ENCODE measurements at places on chromosomes 1 and 21.

- no peak overlapping the region for H3K27ac ChIP-seq
- H3K4me1 ChIP-seq = peaks cover 5% of the 10 kb centered on the region
- H3K27me3 ChIP-seq = no peaks in the 10 kb centered on the region
- no peaks in the 10 kb centered on the region for H3K36me3 ChIP-seq
Observed at GRCh38 chr1:44660176-44660575, 14.1 kb downstream of the TMEM53 start.

- H3K4me3 ChIP-seq = no peak overlapping the region
- H3K4me1 ChIP-seq = no peaks in the 10 kb centered on the region
- no peaks in the 10 kb centered on the region for H3K27me3 ChIP-seq
- no peaks in the 10 kb centered on the region for H3K36me3 ChIP-seq
Observed at GRCh38 chr1:169202791-169203665, 96.5 kb downstream of the ATP1B1 start.

DNA sequence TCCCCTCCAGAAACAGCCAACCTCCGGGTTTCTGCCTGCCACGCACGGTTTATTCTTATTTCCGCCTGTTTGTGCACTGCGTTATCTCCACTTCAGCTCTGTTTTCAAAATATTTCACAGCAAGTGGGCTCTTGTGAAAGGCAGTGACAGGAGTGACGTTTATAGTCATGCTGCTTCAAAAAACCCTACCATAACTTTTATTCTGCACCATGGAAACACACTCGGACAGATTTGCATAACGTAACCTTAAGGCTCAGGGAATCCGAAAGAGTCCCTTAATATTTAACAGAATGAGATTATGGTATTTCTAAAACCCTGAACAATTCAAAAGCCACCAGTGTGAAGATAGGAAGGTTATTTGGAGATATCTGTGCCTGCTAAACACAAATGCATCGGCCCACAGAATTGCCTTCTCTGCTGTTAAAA is 782 bp upstream of the SDE2 start:
- DNase-seq = no peak
- peaks cover 19% of the 10 kb centered on the region for H3K36me3 ChIP-seq
- H3K27ac ChIP-seq = peak overlapping the region; percentile 89
- H3K4me3 ChIP-seq = peak overlapping the region; percentile 78
- H3K27me3 ChIP-seq = no peaks in the 10 kb centered on the region

- peak overlapping the region; percentile 67 for H3K4me3 ChIP-seq
- DNase-seq = no peak
- H3K36me3 ChIP-seq = no peaks in the 10 kb centered on the region
- no peaks in the 10 kb centered on the region for H3K4me1 ChIP-seq
Observed at GRCh38 chr1:23177031-23177430, 8.4 kb upstream of the LUZP1 start.

DNA sequence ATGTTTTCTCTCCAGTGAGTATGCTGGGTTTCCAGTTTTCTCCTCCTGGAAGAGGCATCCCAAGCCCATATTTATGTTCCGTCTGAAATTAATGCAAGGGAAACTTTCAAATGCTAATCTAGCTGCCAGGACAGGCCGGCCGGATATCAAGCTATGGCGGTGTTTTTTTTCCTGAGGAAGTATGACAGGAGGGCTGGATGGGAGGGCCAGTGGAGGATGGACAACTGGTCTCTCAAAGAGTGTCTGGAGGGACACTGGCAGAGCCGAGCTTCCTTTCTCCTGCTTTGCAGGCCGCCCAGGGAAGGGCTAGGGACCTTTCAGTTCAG is 212.7 kb downstream of the TRABD2B start:
- no peak overlapping the region for H3K27ac ChIP-seq
- DNase-seq = no peak
- no peak overlapping the region for H3K4me3 ChIP-seq
- peaks cover 45% of the 10 kb centered on the region for H3K36me3 ChIP-seq
- H3K27me3 ChIP-seq = no peaks in the 10 kb centered on the region
- peaks cover 4% of the 10 kb centered on the region for H3K4me1 ChIP-seq

DNA sequence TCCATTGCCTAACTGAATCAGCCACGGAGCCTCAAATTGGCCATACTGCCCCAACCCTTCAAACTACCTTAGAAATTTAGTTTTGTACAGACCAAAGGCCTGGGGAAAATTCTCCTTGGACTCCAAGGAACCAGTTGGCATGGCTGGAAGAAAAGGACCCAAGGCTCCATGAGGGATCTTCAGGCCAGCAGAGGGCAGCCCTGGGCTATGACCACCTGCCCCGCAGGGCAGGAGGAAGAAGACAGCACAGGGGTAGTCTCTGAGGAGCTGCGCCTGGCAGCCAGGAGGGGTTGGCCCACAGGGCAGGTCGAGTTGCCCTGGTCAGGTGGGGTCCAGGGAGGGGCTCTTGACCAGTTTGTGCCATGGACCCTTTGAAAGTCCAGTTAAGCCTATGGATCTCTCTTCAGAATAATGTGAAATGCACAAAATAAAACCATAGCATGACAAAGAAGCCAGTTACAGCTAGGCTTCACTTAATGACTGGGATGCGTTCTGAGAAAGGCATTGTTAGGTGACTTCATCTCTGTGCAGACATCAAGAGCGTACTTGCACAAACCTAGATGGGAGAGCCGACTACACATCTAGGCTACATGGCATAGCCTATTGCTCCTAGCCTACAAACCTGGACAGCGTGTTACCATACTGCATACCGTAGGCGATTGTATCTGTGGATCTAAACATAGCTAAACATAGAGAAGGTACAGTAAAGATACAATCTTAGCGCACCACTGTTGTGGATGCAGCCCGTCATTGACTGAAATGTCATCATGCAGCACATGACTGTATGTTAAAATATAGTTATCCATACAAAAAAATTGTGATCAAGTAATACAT is 26.1 kb downstream of the CACNA1S start:
- peaks cover 6% of the 10 kb centered on the region for H3K27me3 ChIP-seq
- no peak overlapping the region for H3K27ac ChIP-seq
- peak; percentile 92 for DNase-seq
- H3K4me3 ChIP-seq = no peak overlapping the region
- H3K36me3 ChIP-seq = no peaks in the 10 kb centered on the region

DNA sequence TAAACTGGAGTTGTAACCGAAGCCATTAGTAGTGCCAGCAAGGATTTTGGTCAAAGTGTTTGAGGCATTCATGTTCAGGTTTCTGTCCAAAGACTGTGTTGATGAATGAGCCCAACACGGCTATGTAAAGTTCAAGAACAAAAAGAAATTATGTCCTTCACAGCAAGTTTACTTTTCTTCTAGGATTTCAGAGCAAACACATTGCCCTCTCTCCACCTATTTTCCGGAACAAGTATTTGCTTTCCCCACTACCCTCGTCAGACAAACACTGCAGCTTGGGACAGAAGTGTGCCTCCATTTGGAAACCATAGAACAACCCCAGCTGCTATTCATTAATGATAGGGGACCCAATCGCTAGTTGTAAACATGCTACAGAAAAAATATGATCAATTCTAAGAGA is 151.4 kb upstream of the C1orf105 start:
- H3K27ac ChIP-seq = no peak overlapping the region
- H3K27me3 ChIP-seq = no peaks in the 10 kb centered on the region
- H3K4me3 ChIP-seq = no peak overlapping the region
- H3K4me1 ChIP-seq = no peaks in the 10 kb centered on the region
- DNase-seq = no peak

DNA sequence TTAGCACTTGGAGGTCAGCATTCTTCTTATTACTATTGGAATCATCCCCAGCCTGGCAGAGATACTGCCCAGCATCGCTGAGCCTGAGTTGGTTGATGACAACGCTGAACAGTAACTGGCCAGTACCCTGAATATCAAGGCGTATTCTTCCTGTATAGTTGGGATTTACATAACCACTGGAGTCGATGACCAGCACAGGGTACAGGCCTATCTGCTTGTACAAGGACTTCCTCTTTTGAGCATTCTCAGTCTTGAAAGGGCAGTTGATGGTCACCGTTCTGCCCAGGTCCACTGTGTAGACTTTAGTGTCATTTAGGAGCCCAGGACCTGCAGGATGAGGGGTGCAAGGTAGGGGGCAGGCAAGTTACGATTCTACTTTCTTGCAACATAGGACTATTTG is 8.8 kb downstream of the PIGR start:
- DNase-seq = no peak
- no peak overlapping the region for H3K27ac ChIP-seq
- H3K27me3 ChIP-seq = no peaks in the 10 kb centered on the region

- H3K36me3 ChIP-seq = no peaks in the 10 kb centered on the region
- peaks cover 92% of the 10 kb centered on the region for H3K27me3 ChIP-seq
- H3K27ac ChIP-seq = no peak overlapping the region
- H3K4me1 ChIP-seq = peaks cover 6% of the 10 kb centered on the region
- DNase-seq = no peak
Observed at GRCh38 chr1:205568469-205569361, 63.1 kb downstream of the ELK4 start.

DNA sequence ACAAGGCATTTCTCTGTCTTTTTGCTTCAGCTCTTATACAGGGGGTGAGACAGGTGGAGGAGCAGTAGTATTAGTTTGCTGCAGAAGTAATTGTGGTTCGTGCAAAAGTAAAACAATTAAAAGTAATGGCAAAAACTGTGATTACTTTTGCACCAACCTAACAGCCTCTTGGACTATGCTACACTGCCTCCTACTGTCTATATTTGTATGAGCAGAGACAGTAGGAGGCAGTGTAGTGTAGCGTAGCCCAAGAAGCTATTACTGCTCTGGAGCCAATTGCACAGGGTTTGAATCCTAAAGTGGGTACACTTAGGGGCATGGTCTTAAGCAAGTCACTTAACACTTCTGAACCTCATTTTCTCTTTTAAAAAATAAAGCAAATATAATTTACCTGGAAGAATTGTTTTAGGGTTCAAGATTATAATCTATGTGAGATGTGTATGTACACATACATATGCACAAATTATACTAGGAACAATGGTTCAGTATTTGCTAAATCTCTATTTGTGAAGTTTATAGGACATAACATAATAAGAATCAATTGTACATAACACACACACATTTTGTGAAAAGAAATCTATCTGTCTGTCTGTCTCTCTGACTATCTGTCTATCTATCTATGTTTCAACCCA is 103.8 kb downstream of the BRINP3 start:
- no peaks in the 10 kb centered on the region for H3K4me1 ChIP-seq
- DNase-seq = peak; percentile 45
- H3K27me3 ChIP-seq = no peaks in the 10 kb centered on the region
- no peak overlapping the region for H3K4me3 ChIP-seq
- H3K27ac ChIP-seq = no peak overlapping the region

- DNase-seq = no peak
- H3K27me3 ChIP-seq = no peaks in the 10 kb centered on the region
- H3K4me3 ChIP-seq = no peak overlapping the region
- H3K36me3 ChIP-seq = no peaks in the 10 kb centered on the region
- H3K4me1 ChIP-seq = peaks cover 7% of the 10 kb centered on the region
- no peak overlapping the region for H3K27ac ChIP-seq
Observed at GRCh38 chr1:230032516-230033281, 34.3 kb upstream of the GALNT2 start.

GRCh38 chr21:39580744-39581143 is 32.0 kb upstream of the B3GALT5 start:
- no peaks in the 10 kb centered on the region for H3K4me1 ChIP-seq
- no peak overlapping the region for H3K27ac ChIP-seq
- DNase-seq = no peak
- no peaks in the 10 kb centered on the region for H3K36me3 ChIP-seq
- no peak overlapping the region for H3K4me3 ChIP-seq
- H3K27me3 ChIP-seq = no peaks in the 10 kb centered on the region

GRCh38 chr1:184958554-184959353 is 15.6 kb downstream of the NIBAN1 start:
- no peak overlapping the region for H3K27ac ChIP-seq
- H3K27me3 ChIP-seq = no peaks in the 10 kb centered on the region
- peaks cover 5% of the 10 kb centered on the region for H3K4me1 ChIP-seq
- H3K36me3 ChIP-seq = no peaks in the 10 kb centered on the region
- H3K4me3 ChIP-seq = no peak overlapping the region

- H3K27ac ChIP-seq = peak overlapping the region; percentile 69
- H3K4me3 ChIP-seq = peak overlapping the region; percentile 59
- peak; percentile 91 for DNase-seq
- H3K36me3 ChIP-seq = peaks cover 15% of the 10 kb centered on the region
Observed at GRCh38 chr1:232538224-232538942, 91.5 kb downstream of the SIPA1L2 start.

- peak; percentile 97 for DNase-seq
- H3K27me3 ChIP-seq = no peaks in the 10 kb centered on the region
- H3K4me1 ChIP-seq = no peaks in the 10 kb centered on the region
- no peak overlapping the region for H3K4me3 ChIP-seq
- no peak overlapping the region for H3K27ac ChIP-seq
- peaks cover 68% of the 10 kb centered on the region for H3K36me3 ChIP-seq
Observed at GRCh38 chr1:44217809-44218410, 4.6 kb downstream of the DMAP1 start.

GRCh38 chr1:230855886-230856285 is 12.4 kb downstream of the C1orf198 start:
- H3K27ac ChIP-seq = peak overlapping the region; percentile 52
- H3K36me3 ChIP-seq = peaks cover 37% of the 10 kb centered on the region
- H3K4me3 ChIP-seq = no peak overlapping the region
- H3K4me1 ChIP-seq = peaks cover 3% of the 10 kb centered on the region

- no peak for DNase-seq
- peaks cover 14% of the 10 kb centered on the region for H3K27me3 ChIP-seq
- no peaks in the 10 kb centered on the region for H3K4me1 ChIP-seq
- no peaks in the 10 kb centered on the region for H3K36me3 ChIP-seq
- H3K27ac ChIP-seq = no peak overlapping the region
- no peak overlapping the region for H3K4me3 ChIP-seq
Observed at GRCh38 chr1:108657356-108658080, 3.4 kb downstream of the HENMT1 start.

DNA sequence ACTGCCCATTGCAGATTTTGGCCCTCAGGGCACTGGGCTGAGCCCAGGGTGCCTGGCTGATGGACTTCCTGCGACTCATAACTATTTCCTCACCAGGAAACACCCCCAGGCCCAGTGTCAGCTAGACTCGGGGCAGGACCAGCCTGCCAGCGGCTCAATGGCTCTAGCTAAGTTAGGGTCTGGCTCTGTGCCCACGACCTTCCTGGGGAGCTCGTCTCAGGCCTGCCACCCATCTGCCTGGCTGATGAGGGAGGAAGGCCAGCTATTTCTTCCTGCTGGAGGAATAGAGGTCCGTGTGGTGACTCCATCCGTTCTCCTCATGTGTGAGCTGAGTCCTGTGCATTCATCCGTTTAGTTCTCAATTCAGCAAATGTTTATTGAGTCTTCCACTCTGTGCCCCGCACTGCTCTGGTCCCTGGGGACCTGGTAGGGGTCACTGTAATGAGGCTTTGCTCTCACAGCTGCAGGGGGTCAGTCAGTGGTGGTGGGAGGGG is 44.5 kb downstream of the KIRREL1 start:
- DNase-seq = no peak
- H3K4me1 ChIP-seq = peaks cover 13% of the 10 kb centered on the region
- no peak overlapping the region for H3K4me3 ChIP-seq
- H3K27ac ChIP-seq = peak overlapping the region; percentile 2
- peaks cover 3% of the 10 kb centered on the region for H3K36me3 ChIP-seq

- DNase-seq = no peak
- H3K4me3 ChIP-seq = no peak overlapping the region
- no peaks in the 10 kb centered on the region for H3K27me3 ChIP-seq
- H3K27ac ChIP-seq = no peak overlapping the region
- no peaks in the 10 kb centered on the region for H3K36me3 ChIP-seq
- no peaks in the 10 kb centered on the region for H3K4me1 ChIP-seq
Observed at GRCh38 chr1:57115030-57115614, 149.3 kb upstream of the C8B start.

- H3K4me1 ChIP-seq = no peaks in the 10 kb centered on the region
- no peak for DNase-seq
- no peak overlapping the region for H3K27ac ChIP-seq
- H3K4me3 ChIP-seq = no peak overlapping the region
Observed at GRCh38 chr1:29658688-29659087, 422.4 kb downstream of the PTPRU start.

GRCh38 chr1:171784784-171785183 is 3.3 kb downstream of the METTL13 start:
- DNase-seq = no peak
- H3K36me3 ChIP-seq = peaks cover 50% of the 10 kb centered on the region
- H3K27ac ChIP-seq = no peak overlapping the region
- H3K4me3 ChIP-seq = no peak overlapping the region
- H3K4me1 ChIP-seq = peaks cover 4% of the 10 kb centered on the region
